CD4-positive, alpha-beta T cell treated with Interleukin-17A for 1 hour (primary cell): ENCODE measurements at places on chromosomes 6 and 20.
A peak's percentile ranks its signal among the peaks of the same experiment; 100 is the strongest.

DNA sequence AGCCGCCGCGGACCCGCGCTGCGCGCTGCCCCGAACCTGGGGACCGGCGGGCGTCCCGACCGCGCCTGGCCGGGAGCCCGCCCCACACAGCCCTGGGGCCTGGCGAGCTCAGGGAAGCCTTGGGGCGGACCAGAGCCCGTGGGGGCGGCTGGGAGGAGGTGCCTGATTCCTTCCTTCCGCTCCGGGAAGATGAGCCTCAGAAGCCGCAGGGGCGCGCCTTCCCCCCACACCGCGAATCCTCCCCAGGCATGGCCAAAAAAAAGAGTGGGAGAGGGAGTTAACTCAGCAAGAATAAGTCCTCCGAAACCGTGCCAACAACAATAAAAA is at the start of gene CBLN4:
Gene CBLN4, minus strand, starts transcription at position 131 of the 327 bp plus-strand sequence. CDS start 1,348 bp downstream, outside the sequence.
- DNase-seq = no peak

DNA sequence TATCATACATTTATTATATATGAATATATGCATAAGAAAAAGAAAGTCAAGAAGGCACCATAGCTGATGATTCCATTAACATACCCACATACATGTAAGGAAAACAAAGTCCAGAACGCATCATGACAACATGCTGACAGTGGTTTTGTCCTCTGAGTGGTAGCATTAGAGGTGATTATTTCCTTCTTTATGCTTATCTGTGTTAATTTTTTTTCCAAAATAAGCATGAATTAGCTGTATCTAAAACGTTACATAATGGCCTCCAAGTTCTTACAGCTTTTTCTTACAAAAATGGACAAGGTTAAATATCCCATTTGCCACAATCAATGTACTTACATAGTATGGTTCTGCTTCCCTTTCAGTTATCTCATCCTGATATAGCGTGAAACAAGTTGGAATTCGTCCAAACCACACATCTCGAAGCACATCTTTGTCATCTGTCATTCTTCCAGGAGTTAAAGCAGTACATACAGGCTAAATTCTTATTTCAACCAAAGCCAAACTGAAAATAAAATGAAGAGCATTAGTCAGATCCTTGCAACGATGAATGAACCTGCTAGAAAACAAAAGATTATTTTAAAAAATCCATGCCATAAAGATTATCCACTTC is 9.7 kb downstream of the ATG5 start:
- no peak for DNase-seq

GRCh38 chr6:75396005-75396800 is 97.4 kb downstream of the FILIP1 start:
- DNase-seq = no peak

DNA sequence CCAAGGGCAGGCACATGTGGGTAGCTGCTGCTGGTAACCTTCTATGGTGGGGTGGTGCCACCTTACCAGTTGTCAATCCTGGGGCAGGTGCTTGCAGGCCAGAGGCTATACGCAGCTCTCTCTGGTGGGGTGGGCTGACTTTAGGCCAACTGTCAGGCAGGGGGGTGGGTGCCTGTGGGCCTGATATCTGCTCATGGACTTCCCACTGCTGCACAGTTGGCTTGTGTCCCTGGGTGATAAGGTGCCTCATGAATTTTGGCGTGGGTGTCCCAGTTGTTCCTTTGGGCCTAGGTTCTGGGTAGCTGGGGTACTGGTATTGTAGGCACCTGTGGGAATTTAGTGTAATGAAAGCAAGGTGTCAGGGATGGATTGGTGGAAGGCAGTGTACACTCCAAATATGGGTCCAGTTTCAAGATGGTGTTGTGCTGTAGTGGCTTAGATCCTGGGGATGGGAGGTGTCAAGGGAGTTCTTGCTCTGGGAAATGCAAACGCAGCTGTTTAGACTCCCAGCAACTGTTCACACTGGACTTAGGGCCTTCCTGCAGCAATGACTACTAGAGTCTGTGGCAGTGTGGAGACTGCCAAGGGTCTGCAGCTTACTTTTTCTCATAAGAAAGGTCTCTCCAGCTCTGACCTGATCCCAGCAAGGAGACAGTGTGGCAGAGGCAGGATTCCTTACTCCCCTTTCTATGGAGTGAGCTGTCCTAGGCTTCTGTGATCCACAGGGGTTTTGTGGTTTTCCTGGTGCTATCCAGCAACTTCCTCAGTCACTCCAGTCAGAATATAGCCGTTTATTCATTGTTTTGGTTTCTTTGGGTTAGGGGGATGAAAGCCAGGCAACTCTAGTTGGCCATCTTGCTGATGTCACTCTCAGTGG is 128.2 kb downstream of the CRYBG1 start:
- no peak for DNase-seq

GRCh38 chr20:25191689-25192088 is 3.8 kb upstream of the ENTPD6 start:
- DNase-seq = no peak

DNA sequence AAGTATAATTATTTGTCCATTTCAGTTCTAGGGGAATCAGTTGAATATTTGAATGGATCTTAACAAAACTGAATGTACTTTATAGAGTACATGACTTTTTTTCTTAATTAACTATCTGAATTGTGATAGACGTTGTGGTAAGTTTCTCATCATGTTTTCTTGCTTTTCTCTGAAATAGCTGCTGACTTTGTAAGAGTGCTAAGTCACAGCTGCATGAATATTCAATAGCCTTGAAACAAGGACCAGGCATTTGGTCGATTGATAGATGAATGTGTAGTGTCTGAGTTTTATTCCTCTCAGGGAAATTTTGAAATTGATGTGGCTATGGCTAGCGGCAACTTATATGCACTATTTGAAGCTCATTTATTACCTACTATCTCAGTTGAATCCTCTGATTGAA is 56.0 kb downstream of the ADGRB3 start:
- no peak for DNase-seq

DNA sequence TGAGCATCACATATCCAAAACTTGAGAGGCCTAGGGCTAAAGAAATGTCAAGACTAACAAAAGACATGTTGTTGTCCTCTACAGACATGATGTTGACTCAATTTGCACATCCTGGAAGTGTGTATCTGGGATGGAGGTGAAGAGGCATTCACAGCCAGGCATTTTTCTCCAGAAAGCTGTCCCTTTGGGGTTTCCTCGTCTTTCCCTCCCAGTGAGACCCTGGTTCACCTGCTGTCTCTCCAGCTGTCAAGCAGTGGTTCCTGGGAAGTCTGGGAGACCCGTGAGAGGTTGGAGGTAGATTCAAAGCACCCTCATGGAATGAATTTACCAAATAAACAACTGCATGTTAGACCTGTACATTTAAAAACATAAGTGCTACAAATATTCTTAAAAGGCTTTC is 32.1 kb downstream of the BACH2 start:
- no peak for DNase-seq

DNA sequence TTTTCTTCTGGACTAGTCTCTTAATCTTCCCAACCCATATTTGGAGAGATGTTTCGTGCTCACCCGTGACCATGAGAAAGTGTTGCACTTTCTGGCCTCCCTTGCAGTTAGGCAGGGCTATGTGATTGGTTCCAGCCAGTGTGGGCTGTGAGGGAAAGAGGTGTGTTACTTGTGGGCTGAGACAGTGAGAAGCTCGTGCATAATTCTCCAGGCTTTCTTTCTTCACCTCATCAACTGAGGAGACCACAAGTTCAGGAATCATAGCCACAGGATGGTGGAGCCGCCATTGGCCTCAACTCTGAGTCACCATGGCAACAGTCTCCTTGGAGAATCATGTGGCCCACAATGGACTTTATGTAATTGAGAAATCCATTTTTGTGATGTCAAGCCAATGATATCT is 57.5 kb upstream of the FUCA2 start:
- peak; percentile 29 for DNase-seq

DNA sequence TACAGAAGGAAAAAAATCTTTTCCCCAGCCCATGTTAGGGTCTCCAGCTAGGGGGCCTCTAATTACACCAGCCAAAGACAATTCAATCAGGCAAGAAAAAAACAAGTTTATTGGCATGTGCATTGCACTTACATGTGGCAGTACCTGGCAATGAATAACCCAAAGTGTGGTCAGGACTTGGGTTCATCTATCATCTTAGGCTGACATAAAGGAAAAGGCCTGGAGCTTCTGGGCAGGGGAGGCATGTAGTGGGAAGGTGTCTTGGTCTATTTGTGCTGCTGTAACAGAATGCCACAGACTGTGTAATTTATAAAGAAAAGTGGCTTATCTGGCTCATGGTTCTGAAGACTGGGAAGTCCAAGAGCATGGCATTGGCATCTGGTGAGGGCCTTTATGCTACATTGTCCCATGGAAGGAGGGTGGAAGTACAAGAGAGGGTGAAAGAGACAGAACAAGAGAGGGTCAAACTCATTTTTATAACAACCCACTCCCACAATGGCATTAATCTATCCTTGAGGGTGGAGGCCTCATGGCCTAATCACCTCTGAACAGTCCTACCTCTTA is 4.4 kb upstream of the PYGB start:
- no peak for DNase-seq

GRCh38 chr6:33088931-33089620 is 13.3 kb downstream of the HLA-DPB1 start:
- DNase-seq = no peak

- DNase-seq = no peak
Observed at GRCh38 chr6:14408446-14408845, 290.9 kb downstream of the CD83 start.

DNA sequence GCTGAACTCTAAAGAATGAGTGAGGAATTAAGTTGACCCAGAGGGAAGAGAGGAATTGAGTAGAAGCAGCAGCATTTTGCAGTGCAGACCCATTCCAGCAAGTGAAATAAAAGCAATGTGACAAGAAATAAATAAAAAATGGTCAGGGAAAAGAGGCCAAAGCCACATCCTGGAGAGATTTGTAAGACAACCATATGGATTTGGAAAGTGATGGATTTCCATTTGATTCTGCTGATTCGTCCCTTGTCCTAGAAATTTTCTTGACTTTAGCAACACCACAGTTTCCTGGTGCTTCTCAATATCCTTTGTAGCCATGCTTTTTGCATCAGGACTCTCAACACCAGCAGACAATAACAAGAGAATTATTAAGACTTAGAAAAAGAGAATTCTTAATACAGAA is 29.8 kb downstream of the ANKEF1 start:
- DNase-seq = no peak

- no peak for DNase-seq
Observed at GRCh38 chr6:44386364-44386928, 1.1 kb upstream of the CDC5L start.

GRCh38 chr6:10028222-10028621 is 386.7 kb downstream of the TFAP2A start:
- DNase-seq = no peak

DNA sequence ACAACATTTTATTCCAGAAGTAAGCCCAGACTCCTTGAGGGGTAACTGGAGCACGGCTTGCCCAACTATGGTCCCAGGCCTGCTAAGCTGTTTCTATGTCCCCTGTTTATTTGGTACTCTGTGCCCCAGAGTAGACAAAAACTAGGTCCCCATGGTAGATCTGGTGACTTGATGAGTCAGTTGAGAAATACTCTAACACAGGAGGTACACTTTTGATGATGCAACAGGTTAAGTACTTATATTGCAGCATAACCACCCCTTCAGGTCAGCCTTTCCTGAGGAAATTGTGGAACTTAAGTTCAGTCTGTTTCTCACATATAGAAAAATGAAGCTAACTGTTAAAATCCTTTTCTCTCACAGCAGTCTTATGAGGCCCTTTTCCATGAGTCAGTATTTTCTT is 19.6 kb downstream of the TTPAL start:
- no peak for DNase-seq
